ENCODE measurements at places on chromosomes 7 and 10. TPM values are rescaled to one million over a fixed set of nuclear protein-coding genes. Genes with fewer than 3 reads are reported as not detected.

PRSS37 gene
- total RNA-seq: not detected

PAPOLB gene
- not detected for total RNA-seq

TMEM178B gene
- total RNA-seq: 1.2 TPM

RAMP3 gene
- total RNA-seq: 50.1 TPM

PTN gene
- total RNA-seq: 48.4 TPM

PTER gene
- 7.4 TPM for total RNA-seq

GJC3 gene
- not detected for total RNA-seq

SEPTIN14 gene
- total RNA-seq: not detected

SLC26A5 gene
- not detected for total RNA-seq

- DNase-seq: no peak
Measured at GRCh38 chr10:120514035-120514620, 57.1 kb downstream of the PLPP4 start.

GRCh38 chr10:118467200-118467599, 125.1 kb upstream of the FAM204A start:
- no peak for DNase-seq

DNA sequence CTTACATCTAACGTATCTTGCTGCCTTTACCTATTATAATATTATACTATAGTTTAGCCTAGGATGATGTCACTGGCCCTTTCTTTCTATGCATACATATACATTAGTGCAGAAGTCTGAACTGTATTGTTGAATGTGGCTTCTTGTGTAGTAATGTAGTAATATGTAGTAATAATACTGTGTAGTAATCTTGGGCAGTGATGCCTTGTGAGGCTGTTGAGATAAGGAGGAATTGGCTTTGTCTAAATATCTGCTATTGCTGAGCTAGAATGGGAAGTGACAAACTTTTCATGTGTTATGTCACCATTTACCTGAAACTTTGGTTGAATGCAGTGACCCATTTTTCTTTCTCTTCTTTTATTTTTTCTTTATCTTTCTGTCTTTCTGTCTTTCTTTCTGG, 11.0 kb downstream of the GLCCI1 start:
- no peak for DNase-seq

DNA sequence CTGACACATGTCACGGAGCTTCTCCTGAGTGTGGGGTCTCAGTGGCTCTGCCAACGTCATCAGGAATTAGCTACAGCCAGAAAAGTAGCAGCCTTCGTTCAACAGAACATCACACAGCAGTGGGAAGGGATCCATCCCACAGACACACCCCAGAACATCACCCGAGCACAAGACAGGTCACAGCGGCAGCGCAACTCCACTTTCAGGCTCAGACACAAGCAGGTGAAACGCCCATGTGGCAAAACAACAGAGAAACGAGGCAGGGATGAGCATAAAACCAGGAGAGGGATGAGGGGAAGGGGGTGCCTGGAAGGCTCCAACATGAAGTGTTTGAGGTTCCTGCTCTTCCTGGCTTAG, 44.8 kb downstream of the CAMK2B start:
- DNase-seq: no peak

DNA sequence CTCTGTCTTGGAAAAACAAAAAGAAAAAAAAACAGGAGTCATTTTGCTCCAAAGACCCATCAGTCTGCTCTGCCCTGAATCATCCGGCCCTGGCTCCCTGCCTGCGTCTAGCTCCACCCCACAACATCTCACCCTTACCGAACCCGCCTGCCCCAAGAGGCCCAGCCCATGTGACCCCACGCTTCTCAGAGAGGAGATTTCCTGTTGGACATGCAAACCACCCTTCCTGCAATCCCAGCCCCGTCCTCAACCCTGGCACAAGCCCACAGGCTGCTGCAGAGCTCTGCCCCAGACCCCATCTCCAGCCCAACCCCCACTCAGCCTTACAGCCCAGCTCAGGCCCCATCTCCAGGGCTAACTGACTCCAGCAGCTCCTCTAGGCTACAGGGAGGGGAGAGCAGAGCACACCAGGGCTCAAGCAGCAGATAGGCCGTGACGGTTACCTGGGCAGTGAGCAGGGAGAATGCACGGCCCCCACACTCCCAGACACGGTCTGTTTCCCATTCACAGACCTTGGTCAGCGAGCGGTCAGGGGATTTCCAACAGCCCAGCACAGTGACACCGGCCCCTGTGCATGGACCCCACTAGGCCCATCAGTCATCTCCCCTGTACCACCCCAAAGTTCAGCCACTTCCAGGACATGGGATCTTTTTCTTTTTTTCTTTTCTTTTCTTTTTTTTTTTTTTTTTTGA, 69.9 kb upstream of the GTF2I start:
- no peak for DNase-seq

DNA sequence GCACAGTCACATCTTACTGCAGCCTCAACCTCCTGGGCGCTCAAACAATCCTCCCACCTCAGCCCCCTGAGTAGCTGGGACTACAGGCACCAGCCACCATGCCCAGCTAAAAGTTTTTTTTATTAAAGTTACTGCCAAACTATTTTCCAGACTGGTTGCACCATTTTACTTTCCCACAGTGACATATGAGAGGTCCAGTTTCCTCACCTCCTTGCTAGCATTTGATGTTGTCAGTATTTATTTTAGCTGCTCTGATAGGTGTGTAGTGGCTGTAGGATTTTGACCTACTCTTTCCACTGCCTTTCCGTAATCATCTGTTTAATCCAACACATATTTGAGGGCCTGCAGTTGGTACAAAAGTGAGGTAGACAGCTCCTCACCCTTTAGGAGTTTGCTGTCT, 5.4 kb upstream of the UBE3C start:
- no peak for DNase-seq

GRCh38 chr10:50882540-50882983, 2.9 kb downstream of the A1CF start:
- no peak for DNase-seq

- no peak for DNase-seq
Measured at GRCh38 chr7:34133983-34134782, 228.8 kb downstream of the BMPER start.

DNA sequence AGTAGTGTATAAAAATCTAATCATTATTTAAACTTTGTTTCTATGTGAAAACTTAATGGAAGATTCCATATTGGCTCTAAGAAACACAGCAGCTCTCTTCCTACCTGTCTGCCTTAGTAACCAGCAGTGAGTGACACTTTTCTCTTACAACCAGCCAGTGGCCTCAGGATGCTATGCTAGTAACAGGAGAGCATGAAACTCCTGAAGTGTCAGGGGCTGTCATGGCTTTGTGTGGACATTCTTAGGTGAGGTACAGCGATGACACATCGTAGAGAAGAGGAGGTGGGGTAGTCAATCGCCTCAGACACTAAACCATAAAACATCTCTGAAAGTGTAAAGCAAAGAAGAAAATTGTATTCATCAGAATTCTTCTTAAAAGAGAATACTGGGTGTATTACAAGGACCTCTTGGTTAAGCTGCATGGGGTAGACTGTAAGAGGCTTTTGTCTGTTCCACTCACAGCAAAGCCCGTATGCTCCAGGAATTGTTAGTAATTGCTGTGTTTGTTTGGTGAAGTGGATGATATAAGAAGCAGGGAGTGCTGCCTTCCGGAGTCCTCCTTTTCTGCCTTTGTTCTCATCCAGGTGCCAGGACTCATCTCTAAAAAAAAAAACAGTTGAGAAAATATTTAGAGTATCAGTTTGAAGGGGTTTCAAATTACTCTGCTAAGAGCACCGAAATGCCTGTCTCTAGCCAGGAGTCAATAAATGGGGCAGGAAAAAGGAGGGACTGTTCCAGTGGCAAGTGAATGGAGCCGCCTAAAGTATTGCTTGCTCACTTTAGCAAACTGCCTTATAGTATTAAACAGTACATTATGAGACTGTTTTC, 518.8 kb downstream of the CNTNAP2 start:
- no peak for DNase-seq

GRCh38 chr7:156432018-156432417, 208.6 kb upstream of the RNF32 start:
- DNase-seq: peak; percentile 58

DNA sequence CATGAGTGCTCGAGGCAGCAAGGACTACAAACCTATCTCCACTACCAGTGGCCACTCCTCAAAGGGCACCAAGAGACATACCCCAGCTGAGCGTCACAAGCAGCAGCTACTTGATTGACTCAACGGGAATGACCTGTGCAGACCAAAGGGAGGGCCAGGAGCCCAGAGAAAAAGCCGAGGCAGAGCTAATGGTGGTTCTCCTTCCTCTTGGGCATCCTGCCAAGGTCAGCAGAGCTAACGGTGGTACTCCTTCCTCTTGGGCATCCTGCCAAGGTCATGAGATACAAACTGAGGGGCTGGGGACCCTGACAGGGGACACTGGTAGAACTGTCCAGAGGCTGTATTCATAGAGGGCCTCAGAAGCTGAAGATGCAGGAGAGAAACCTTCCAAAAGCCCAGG, 60.4 kb downstream of the FAM53B start:
- no peak for DNase-seq

- no peak for DNase-seq
Measured at GRCh38 chr7:3277604-3278572, 23.2 kb upstream of the SDK1 start.

DNA sequence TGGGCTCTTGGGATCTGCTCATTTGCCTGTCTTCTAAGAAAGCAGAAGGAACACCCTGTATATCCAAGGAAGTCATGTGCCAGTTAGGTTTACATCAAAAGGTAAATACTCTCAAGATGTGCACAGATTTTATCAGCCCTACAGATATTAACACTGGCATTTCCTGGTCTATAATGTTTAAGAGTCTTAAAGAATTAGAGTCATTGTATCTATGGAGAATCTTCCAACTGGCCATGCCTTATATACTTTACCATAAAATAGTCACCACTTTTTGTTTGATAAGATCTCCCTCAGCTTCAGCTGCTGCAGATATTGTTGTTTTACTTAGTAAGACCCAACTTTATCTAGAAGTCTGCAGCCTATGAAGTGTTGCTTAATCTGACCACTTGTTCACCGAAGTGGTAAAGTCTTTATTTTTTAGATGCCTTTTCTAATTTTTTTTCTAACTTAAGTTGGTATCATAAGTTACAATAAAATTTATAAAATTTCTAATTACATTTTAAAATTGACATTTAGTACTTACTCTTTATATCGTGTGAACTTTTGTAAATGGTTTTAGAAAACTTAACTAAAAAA, 58.5 kb downstream of the CPED1 start:
- DNase-seq: no peak

GRCh38 chr7:117259615-117260014, 63.2 kb downstream of the WNT2 start:
- DNase-seq: no peak

- no peak for DNase-seq
Measured at GRCh38 chr7:95684505-95684904, 87.8 kb upstream of the DYNC1I1 start.

GRCh38 chr7:129084801-129085551, 30.1 kb upstream of the TNPO3 start:
- DNase-seq: no peak

GRCh38 chr7:27073076-27073475, 22.7 kb downstream of the HOXA1 start:
- no peak for DNase-seq

Data from vagina (tissue), 2 donors.